Smooth muscle cell of trachea (primary cell): ENCODE measurements at places on chromosomes 6 and 20. TPM values are rescaled to one million over a fixed set of nuclear protein-coding genes. Genes with fewer than 3 reads are reported as not detected.

TBCC gene
- total RNA-seq, result 46.6 and 52.5 TPM in 2 replicates

DEFB113 gene
- total RNA-seq, result not detected in 2 replicates

PNPLA1 gene
- not detected in 2 replicates for total RNA-seq

TRIM40 gene
- total RNA-seq, result not detected in 2 replicates
